ENCODE measurements at places on chromosomes 3 and 15. TPM values are rescaled to one million over a fixed set of nuclear protein-coding genes. Genes with fewer than 3 reads are reported as not detected.
A peak's percentile ranks its signal among the peaks of the same experiment; 100 is the strongest.

NT5DC2 gene
- 14.9 TPM for total RNA-seq

- no peak for DNase-seq
Measured at GRCh38 chr3:197368821-197369220, 70.4 kb upstream of the DLG1 start.

PLA2G4E gene
- not detected for total RNA-seq

- no peak for DNase-seq
Measured at GRCh38 chr15:47304656-47305055, 412.6 kb upstream of the SEMA6D start.

SLC35G2 gene
- total RNA-seq: 0.68 TPM

- DNase-seq: no peak
Measured at GRCh38 chr3:153144779-153145178, 17.2 kb upstream of the RAP2B start.

- DNase-seq: no peak
Measured at GRCh38 chr15:91100814-91101607, 954 bp downstream of the SV2B start.

DNA sequence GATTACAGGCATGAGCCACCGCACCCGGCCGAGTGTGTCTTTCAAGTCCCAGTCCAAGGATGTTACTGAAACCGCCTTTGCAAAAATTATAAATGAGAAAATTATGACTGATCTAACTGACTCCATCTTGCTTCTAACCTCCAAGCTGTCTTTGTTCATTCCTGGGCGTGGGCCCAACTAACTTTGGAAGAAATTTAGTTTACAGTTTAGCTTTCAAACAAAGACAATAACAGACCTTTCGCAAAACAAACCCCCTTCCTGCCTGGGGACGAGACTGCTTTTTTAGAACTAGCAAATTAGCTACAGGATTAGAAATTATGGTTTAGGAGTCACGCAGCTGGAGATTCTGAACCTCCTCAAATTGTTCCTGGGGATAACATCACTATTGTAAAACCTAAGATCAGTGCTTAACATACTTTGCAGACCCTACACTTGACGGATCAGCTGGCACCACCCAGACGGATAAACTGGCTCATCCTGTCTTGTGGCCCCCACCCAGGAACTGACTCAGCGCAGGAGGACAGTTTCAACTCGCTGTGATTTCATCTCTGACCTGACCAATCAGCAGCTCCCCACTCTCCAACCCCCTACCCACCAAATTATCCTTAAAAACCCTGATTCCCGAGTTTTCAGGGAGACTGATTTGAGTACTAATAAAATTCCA, 23.8 kb downstream of the NANOGP8 start:
- DNase-seq: no peak

- peak; percentile 50 for DNase-seq
Measured at GRCh38 chr3:17730318-17730967, 12.0 kb downstream of the TBC1D5 start.

UPK1B gene
- total RNA-seq: 0.95 TPM

- peak; percentile 29 for DNase-seq
Measured at GRCh38 chr3:27533718-27534573, 49.8 kb upstream of the SLC4A7 start.

DNA sequence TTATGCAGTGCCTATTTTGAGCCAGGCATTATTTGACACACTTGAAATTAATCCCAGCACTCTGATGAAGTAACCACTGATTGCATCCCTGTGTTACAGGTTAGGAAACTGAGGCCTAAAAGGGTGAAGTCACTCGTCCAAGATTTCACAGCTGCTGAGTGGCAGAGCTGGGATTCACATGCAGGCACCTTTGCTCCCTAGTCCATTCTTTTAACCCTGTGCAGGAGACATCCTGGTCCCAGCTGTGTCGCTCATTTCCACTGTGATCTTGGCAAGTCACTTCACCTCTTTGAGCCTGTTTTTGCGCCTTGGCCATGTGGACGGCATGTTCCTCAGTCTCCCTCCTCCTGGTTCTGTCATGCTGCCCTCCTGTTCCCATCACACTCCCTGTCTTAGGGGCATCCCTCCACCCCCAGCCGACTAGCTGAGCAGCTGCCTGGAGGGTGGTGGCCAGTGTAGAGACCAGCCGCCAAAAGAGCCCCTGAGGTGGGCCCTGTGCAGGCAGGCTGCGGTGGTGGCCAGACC, 70.6 kb downstream of the SMAD6 start:
- no peak for DNase-seq

CLDN16 gene
- not detected for total RNA-seq

GUCA1C gene
- total RNA-seq: not detected

DNA sequence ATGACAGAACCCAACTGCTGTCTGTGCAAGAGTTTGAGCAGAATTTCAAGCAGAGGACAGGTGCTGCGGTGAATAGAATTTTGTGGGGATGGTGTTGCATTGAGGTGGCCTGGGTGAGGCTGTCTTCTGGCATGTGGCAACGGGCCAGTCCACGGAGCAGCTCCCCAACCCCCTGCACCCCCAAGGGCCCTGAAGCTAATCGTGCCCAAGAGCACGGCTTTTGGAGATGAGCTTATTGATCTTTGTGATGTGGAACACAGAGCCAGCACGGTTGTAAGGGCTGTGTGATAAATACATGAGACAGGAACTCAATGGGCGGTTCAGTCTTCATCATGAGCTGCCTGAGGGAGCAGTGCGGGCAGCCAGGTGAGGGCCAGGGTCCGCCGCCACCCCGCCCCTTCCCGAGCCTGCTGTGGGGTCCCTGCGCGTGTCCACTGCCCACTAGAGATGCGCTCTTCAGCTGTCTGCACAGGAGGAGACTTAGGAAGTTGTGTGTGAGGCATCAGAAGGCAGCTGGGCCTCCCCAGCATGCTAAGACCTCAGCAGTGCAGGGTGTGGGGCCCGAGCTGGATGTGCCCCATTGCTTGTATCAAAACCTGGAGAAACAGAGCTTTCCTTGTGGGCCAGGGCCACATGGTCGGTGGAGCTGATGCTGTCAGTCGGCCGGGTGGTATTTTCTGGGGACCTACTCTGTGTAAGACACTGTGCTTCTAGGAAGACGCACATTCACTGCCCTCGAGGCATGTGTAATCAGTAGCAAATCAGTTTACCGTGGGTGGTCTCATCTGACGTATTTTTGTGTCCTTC, 90.5 kb downstream of the CHRNA7 start:
- no peak for DNase-seq

GRCh38 chr15:69929905-69930630, 167.6 kb downstream of the TLE3 start:
- DNase-seq: no peak

GRCh38 chr3:31541089-31541488, 8.4 kb downstream of the STT3B start:
- DNase-seq: no peak

- no peak for DNase-seq
Measured at GRCh38 chr3:138220788-138221187, 33.7 kb downstream of the ARMC8 start.

IL20RB gene
- 0.27 TPM for total RNA-seq

GOLGA8K gene
- not detected for total RNA-seq

GRCh38 chr3:76039431-76039830, 254.1 kb upstream of the ZNF717 start:
- no peak for DNase-seq

DNA sequence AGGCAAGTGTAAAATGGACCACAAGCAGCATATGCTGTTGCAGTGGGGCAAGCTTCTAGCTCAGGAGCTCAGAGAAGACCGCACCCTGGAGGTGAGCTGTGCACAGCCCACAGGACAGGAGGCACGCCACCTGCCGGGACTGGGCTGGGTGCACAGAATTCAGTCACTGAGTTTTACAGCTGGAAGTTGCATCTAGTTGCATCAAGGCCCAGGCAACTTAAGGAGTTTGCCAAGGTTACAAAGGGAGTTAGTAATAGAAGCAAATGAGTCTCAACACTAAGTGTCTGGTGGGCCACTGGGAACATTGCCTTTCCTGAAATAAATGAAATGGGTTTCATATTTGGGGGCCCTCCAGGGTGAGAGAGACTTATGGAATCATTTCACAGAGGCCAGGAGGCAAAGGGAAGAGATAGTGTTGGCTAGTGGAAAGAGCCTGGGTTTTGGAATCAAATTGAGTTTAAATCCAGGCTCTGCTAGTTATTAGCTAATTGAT, 36.0 kb upstream of the TIMP4 start:
- DNase-seq: peak; percentile 78

CKMT1B gene
- total RNA-seq: 134 TPM

CGNL1 gene
- total RNA-seq: 1.1 TPM

TAGLN3 gene
- total RNA-seq: not detected

- DNase-seq: no peak
Measured at GRCh38 chr3:105829229-105829628, 39.6 kb downstream of the CBLB start.

DNA sequence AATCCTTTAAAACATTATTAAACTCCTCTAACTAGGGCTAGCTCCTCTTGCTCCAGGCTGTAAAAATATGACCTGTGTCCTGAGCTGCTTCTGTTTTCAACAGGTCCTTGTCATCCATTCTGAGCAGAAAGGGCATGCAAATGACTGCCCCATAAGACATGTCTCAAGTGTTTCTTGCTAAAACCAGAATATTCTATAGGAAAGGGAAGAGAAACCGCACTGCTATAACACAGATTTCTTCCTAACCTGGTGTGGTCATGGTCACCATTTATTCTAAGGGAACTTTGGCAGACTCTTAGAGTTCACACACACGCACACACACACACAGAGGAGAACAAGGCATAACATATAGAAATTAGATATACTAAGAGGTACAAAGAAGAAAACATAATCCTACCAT, 34.2 kb upstream of the B3GNT5 start:
- no peak for DNase-seq

DNA sequence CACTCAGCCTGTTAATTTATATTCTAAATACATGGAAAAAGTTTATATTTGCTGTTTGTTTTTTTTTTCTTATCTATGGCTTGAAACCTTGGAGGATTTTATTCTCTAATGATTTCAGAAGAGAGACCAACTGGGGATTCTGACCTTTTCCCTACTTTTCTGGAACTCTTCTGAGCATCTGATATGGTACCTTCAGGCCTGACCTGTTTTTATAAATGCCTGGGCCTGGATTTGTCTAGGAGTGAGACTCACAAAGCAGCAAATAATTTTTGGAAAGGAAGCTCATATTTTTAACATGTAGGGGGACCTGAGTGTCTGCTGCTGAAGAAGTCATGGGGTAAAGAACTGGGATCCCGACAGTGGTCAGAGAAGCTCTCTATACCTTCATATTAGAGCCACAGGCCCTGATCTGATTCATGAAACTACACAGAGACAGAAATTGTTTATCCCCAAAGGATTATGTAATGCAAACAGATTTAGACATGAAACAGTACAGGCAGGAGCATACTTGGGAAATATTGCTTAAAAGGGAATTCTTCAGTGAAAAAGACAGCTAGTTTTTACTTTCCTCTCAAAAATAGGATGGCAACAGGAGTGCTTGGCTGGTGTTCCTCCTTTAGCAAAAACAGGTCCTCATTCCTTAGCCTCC, 15.9 kb downstream of the PPM1L start:
- DNase-seq: no peak

GRCh38 chr3:145032791-145033190, 1061.2 kb downstream of the DIPK2A start:
- no peak for DNase-seq

- DNase-seq: no peak
Measured at GRCh38 chr15:51022206-51022605, 72.5 kb downstream of the TNFAIP8L3 start.

DNA sequence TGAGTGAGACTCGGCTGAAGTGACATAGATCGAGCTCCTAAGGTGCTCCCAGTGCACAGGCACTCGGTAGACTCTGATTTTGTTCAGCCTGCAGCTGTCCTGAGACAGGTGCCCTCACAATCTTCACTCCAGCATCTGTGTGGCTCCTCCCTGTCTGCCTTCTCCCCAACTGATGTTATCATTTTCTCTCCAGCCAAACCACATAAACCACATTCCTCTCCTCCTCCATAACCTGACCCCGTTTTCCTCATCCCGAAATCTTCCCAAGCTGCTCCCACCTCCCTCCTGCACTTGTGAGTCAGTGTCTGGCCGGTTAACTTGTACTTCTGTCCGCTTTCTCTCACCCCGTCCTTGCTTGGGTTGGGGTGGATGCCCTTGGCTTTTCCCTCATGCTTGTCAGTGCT, 93.3 kb upstream of the HACD2 start:
- no peak for DNase-seq

ROPN1 gene
- 3.4 TPM for total RNA-seq

- DNase-seq: no peak
Measured at GRCh38 chr15:60110909-60111308, 106.8 kb downstream of the FOXB1 start.

GOLGA8H gene
- 0.32 TPM for total RNA-seq

GRCh38 chr15:66646799-66647198, 55.2 kb upstream of the SMAD6 start:
- DNase-seq: no peak

CACNA2D2 gene
- total RNA-seq: 2.2 TPM

DNA sequence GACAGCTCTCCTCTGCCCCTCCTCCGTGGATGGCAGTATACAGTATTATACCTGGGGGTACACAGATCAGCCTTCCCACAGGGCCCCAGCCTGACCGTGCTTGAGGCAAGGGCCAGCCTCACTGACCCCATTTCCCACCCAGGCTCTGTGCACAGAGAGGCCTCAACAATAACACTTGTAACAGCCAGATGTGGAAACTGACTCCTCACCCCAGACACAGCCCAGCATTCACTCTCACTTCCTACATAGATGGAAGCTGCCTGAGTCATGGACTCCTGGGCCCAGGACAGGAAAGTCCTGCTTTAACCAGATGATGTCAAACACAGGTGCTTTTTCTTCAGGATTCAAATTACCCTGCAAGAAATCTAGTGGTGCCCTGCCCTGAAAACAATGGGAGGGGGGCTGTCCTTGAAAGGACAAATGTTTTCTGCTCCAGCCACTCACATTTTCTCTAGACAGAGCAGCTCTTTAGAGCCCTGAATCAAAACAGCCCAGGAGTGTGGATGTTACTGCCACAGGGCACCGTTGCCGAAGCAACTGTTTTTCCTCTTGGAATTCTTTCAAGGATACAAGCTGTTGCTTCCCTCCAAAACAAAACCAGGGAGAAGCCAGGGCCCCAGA, 16.4 kb downstream of the CCDC12 start:
- no peak for DNase-seq

- peak; percentile 9 for DNase-seq
Measured at GRCh38 chr3:51539291-51539941, 897 bp downstream of the RAD54L2 start.

GRAMD1C gene
- total RNA-seq: 10.3 TPM

DNA sequence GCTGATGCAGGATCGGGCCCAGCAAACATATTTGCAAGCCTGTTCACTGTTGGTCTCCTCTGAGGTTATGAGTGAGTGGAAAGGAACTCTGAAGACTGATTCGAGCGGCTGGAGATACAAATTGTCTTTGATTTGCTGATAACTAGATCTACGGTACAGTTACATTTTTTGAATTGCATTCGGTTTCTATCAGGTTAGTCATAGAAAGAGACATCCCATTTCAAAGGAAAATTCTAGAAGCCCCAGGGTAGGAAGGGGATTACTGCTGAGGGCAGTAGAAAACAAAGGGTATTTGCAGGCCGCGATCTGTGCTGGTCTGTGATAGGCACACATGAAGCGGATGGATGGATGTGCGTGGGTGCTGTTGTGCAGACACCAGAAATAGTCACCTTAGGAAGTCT, 228.4 kb downstream of the ITPR1 start:
- DNase-seq: no peak

PPARG gene
- 146 TPM for total RNA-seq

PXK gene
- 20.2 TPM for total RNA-seq

GRCh38 chr15:78434134-78434533, 3.9 kb upstream of the IREB2 start:
- peak; percentile 56 for DNase-seq

C3orf85 gene
- 1.5 TPM for total RNA-seq

- DNase-seq: no peak
Measured at GRCh38 chr15:46644501-46645481, 1010.0 kb downstream of the SQOR start.
